ENCODE measurements at places on chromosomes 7 and 10. TPM values are rescaled to one million over a fixed set of nuclear protein-coding genes. Genes with fewer than 3 reads are reported as not detected.
A peak's percentile ranks its signal among the peaks of the same experiment; 100 is the strongest.

DNA sequence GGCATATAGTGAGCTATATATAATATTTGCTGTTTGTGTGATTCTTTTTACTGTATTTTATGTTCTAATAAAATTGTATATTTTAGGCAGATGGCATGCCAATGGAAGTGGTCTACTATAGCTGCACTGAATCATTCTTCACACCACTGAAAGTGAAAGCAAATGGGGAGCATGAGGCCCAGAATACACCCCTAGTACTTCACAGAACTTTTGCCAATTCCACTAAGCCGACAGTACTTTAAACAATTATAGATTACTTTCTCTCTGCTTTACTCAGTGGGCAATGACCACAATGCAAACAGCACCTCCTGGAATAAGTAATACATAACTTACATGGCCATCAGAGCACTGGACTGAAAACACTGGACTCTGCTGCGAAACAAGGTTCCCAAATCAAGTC, 70.2 kb downstream of the ANKRD26 start:
- peak; percentile 8 for DNase-seq

GRCh38 chr10:121436630-121437341, 161.5 kb downstream of the FGFR2 start:
- DNase-seq = no peak

- no peak for DNase-seq
Observed at GRCh38 chr10:108817584-108817983, 1105.7 kb downstream of the XPNPEP1 start.

The GNB2 gene
- total RNA-seq = 88.1 TPM

DNA sequence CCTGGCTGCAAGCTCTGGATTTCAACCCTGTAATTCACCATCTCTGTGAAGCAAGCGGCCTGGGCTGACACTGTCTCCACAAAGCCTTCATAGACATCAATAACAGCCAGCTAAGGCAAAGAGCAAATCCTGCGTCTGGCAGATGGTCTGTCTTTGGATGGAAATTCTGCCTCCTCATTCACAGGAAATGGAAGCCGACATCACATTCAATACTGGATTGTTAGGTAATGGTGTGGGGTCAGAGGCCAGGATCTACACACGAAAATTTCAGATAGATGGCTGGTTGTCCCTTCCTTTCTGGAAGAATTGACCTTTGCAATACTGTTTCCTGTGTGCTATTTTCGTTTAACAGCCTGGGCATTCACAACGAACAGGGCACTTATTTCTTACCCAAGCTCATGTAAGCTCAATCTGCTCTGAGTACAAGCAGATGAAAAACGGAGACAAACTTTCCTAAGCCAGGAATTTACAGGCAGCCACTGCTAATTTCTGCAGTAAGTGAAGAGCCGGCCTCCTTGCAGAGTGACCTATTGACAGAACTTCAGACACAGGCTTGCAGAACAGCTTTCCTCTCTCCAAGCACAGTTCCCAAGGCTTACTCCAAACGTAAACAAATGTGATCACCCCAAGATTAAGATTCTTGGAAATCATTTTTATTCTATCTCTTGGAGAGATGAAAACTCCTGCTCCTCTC, 3.1 kb upstream of the ADAM12 start:
- peak; percentile 72 for DNase-seq

The ARL3 gene
- total RNA-seq = 5.5 TPM

The NEUROD6 gene
- total RNA-seq = not detected

DNA sequence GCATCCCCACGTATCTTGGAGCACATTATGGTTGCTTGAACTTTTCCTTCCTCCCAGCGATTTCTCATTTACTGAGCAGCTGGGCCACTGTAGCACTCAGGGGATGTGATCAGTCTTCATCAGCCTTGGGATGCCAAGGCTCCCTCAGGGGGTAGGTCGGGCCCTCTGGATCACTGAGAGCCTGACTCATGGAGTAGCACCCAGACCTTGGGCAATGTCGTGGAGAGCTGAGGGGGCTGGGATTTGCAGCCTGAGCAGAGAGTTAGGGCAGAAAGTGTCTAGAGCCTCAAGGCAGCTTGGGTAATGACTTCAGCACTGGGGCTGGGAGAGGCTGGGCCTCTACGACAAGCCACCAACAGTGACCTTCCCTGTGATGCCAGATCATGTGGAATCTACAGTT, 86.5 kb upstream of the CXCL12 start:
- DNase-seq = no peak

DNA sequence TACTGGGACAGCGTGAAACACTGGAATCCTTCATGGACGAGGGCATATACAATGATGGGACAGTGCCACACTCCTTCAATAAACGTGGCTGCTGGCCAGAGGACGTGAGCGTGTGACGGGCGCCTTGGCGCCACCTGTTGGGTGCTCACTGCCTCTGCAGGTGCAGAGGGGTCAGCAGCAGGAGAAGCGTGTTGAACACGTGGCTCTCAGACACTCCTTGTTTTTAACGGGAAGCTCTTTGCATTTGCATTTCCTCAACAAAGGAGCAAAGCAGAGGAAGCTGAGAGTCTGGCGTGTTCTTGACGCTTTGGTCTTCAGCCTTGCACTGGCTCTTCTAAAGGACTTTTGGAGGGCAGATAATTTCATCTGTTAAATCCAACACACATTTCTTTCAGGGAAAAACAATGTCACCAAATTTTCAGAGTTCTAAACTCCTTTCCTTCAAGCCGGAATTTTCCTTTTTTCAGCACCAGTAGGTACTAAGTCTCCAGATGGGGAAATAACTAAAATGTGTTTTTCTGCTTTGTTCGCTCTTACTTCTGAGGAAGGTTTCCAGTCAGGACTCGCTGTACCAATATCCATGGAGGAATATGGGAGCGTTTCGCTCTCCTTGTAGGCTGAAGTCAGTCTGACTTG, 2.9 kb upstream of the GET4 start:
- DNase-seq = peak; percentile 89

DNA sequence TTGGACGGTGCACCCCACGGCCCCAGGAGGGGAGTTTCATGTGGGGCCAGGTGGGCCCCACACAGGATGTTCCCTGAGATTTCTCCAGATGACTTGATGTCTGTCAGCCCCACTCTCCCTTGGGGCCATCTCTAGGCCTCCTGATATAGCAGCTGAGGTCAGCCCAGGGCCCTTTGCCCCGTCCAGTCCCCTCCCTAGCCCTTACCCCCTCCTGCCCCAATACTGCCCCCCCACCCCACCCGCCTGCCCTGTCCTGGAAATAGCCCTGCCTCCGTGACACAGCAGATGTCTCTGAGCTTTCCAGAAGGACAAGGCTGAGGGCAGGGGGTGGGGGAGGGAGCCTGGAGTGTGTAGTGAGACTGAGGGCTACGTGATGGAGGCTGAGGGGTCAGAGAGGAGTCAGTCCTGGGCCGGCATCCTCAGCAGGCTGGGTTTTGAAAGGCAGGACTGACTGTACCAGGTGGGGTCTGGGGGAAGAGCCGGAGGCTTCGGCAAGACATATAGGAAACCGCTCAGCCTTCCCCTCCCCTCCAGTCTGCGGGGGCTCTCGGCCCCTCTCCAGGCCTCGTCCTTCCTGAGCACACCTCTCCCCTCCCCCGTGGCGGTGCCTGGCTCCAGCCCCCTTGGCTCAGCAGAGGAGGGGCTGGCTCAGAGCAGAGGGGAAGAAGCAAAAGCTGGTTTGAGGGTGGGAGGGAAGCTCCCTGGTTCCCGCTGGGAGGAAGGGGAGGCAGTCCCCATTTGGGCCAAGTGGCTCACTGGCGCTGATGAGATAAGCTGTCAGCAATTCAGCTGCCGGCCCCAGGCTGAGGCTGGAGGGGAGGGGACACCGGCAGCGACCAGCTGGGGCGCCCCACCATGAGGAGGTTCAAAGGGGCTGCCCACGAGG, 2.0 kb downstream of the FLNC start:
- DNase-seq = peak; percentile 31

DNA sequence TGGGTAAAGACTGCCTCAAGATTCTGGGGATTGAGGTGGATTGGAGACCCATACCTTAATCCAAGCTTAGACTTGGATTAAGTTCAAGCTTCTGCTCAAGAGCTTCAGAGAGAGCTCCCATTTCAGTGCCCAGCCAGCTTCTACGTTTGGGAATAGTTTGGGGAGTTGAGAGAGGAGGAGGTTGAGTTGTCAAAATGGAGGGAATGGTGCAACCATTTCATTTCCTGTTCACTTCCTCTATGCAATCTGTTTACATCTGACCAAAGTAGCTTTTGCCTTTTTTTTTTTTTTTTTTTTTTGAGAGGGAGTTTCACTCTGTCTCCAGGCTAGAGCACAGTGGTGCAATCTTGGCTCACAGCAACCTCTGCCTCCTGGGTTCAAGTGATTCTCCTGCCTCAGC, 65.8 kb downstream of the ENTPD1 start:
- no peak for DNase-seq

GRCh38 chr7:35537067-35538023, 157.6 kb downstream of the HERPUD2 start:
- DNase-seq = peak; percentile 56

DNA sequence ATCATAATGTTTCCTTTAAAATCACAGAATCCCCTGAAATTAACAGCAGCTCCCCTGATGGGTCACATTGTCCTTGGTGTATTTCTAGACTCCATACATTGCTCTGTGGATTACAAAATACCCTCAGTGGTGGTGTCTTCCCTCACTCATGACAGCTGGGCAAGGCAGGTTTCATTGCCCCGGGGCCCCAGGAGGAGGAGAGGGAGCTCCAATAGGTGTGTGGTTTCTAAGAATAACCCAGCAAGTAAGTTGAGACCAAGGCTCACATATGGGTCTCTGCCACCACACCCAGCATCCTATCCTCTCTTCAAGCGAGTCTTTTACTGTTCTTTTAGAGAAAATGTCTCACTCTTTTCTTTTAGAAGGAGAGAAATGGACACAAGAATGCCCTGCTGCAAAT, 63.6 kb downstream of the PKD1L1 start:
- no peak for DNase-seq

The DNAJB6 gene
- total RNA-seq = 97.3 TPM

DNA sequence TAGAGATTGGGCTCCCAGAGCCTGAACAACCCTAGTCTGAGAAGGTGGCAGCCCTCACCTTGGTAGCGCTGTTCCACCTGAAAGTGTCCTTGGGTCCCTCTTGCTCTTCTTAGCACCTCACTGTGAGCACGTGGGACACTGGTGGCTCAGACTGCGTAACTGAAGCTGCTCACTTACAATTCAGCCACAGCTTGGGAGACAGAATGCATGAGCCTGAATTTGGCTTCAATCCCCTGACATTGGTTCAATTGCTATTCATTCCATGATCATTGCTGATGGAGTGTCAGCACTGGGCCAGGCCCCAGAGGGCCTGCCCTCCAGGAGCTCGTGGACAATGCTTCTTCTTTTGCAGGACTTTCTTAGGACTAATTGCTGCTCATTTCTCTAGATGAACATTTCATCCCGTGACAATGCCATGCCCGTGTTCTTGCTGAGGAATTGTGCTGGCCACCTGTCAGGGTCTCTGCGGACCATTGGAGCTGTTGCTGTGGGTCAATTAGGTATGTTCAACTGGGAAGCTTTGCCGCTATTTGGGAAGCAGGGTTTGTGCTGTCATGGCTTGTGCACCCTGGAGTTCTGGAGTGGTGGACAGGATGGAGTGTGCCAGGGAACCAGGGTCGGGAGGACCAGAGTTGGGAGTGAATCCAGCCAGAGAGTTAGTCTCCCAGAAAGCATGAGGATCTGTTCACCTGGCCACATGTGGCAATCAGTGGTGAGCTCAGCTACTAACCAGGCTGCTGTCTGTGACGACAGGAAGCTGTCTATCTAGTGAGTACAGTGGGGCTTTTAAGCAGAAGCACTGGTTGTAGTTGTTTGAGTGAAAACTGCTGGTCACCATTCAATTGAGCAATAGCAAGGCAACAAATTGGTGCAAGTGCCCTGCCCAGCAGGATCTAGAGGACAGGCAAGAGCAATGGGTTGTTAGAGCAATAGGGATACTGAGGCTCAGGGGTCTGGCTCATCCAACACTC, 105.1 kb downstream of the WDFY4 start:
- no peak for DNase-seq

- DNase-seq = no peak
Observed at GRCh38 chr7:50863053-50863452, 80.4 kb upstream of the GRB10 start.

DNA sequence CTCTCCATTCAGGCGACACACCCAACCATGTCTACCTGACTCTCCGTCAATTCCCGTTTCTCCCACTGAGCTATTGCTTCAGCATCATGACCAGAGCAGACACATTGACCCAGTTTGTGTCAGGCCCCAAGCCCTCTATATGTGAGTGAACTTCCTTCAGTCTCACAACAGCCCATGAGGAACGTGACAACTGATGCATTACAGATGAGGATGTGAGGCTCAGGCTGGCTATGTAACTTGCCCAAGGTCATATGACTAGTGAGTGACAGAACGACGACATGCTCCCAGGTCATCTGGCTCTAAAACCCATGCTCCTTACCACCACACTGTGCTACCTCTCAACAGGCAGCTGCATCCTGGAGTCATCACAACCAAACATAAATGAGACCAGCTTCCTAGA, 3.7 kb downstream of the TMEM140 start:
- DNase-seq = no peak

The AKR1C4 gene
- total RNA-seq = not detected

DNA sequence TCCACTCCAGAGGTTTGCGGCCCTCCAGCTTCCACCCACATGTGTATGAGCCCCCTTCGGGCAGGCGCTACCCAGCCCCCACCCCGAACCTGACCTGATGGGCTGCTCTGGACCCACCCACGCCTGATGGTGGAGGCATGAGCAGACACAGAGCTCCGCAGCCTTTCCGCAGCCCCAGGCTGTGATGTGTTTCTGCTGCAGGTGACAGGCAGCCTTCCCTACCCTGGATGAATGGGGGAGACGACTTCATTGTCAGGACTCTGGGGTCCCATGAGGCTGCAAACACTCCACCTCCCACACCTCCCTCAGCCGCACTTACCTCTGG, 61.2 kb downstream of the OAT start:
- DNase-seq = no peak

DNA sequence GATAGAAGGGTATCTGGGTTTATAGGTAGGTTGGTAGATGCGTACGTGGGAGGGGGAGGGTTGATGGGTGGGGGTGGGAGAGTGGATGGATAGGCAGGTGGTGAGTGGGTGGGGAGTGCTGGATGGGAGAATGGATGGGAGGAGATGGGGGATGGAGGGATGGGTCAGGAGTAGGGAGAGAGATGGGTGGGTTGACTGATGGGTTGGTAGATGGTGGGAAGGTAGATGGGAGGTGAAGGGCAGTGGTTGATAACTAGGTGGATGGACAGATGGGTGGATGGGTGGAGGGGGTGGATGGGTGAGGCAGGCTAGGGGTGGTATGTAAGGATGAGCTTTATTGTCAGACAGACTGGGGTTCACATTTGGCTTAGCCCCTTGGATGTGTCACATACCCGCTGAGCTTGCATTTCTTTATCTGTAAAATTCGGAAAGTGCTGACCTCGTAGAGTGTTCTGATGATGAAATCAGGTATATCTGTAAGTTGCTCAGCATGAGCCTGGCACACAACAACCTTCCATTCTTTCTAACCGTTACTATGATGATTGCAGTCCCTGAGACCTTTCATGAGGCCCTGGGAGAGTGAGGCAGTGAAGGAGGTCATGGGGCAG, 34.3 kb downstream of the SLIT1 start:
- DNase-seq = no peak

- DNase-seq = no peak
Observed at GRCh38 chr7:114298011-114298410, 116.6 kb upstream of the FOXP2 start.

The ANXA8L1 gene
- 9.0 TPM for total RNA-seq
